ENCODE measurements at places on chromosomes 2 and 18.

DNA sequence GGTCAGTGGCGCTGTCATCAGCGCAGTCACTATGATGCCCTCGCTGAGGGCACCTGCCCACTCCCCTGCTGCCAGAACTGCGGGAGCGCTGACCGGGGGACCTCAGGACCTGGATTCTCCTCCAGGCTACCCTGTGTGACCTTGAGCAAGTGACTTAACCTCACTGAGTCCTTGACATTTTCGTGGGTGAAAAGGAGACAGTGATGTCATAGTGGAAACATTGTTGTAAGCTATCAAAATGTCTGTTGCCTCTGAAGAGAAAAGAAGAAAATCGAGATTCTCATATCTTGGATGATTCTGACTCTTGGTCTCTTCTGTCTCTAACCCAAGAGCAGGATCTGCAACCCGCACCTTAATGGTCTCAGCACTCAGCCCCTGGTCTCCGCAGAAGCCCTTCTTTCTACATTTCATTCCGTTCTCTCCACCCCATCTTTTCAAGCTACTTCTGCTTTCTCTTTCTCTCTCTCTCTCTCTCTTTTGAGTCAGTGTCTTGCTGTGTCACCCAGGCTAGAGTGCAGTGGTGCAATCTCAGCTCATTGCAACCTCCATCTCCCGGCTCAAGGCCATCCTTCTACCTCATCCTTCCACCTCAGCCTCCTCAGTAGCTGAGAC is 978 bp upstream of the TUBA4A start:
- no peak for DNase-seq

DNA sequence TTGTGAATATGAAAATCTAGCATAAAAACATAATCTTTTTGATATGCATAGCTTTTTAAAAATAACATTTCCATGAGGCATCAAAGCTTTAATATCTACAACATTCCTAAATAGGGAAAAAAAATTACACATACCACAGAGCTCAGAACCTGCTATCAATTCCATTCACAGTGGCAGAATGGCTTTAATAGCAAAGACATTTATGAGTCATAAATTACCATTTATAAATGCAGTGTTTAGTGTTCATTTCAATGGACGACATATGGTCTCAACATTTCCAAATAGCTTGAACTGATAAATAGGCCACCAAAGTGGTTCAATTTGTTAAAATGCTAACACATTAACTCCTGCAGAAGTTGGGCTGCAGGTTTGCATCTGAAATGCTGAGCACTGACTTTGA is 600.6 kb upstream of the SETBP1 start:
- peak; percentile 57 for DNase-seq

- no peak for DNase-seq
Observed at GRCh38 chr2:85577386-85578242, at the start of gene VAMP8. Gene VAMP8, plus strand, starts transcription at chr2:85577586. Its CDS starts 61 bp downstream, at chr2:85577647.

GRCh38 chr2:142742371-142743214 is 134.9 kb upstream of the KYNU start:
- DNase-seq = peak; percentile 75

- no peak for DNase-seq
Observed at GRCh38 chr2:171852366-171852888, 41.6 kb downstream of the SLC25A12 start.
